ENCODE measurements at places on chromosomes 13 and 19. TPM values are rescaled to one million over a fixed set of nuclear protein-coding genes. Genes with fewer than 3 reads are reported as not detected.
A peak's percentile ranks its signal among the peaks of the same experiment; 100 is the strongest.

- H3K4me1 ChIP-seq, result peaks cover 26% of the 10 kb centered on the region
- H3K4me3 ChIP-seq, result no peak overlapping the region
- peaks cover 7% of the 10 kb centered on the region for H3K36me3 ChIP-seq
Observed at GRCh38 chr19:50475101-50475568, 1.2 kb upstream of the EMC10 start.

DNA sequence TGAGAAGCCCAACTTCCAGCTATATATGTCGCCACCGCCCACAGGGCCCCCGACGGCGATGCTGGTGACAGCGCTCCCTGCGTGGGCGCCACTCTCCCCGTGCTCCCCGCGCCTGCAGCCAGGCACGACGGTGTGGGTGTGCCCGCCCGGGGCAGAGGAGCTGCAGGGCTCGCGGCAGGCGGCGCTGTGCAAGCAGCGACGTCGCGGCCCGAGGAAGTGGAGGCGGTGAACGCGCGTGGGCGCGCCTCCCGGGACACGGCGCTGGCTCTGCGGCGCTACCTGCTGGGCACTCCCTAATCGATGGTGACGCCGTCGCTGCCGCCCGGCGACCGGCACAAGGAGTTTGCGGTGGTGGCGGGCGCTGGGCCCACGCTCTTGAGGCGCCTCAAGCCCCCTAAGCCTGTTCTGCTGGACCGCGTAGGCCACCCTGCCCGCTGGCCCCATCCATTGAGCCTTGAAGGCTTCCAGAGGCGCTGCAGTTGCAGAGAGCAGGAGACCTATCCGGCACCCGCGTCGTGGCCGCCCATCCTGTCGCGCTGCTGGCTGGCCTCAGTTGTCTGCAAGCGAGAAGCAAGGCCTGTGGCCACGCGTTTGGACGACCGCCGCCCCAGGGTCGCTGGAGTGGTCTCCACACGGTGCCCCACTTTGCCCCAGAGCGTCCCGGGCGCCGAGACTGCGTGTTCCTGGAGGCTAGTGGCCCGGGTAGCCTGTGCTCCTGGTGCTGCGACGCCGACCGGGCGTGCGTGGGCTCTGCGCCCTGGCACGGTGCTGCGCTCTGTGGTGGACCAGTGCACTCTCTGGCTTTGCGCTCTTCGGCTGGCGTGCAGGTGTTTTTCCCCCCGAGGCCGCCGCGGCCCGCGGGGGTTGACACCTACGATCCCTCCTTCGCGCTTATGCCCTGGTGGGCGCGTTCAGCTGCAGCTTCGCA is 23.1 kb downstream of the LRFN3 start:
- H3K4me1 ChIP-seq, result peaks cover 45% of the 10 kb centered on the region
- H3K4me3 ChIP-seq, result peak overlapping the region; percentile 36
- DNase-seq, result peak; percentile 88
- no peaks in the 10 kb centered on the region for H3K36me3 ChIP-seq
- H3K27me3 ChIP-seq, result no peaks in the 10 kb centered on the region

The CGB8 gene
- total RNA-seq, result not detected

- no peak overlapping the region for H3K27ac ChIP-seq
- peaks cover 10% of the 10 kb centered on the region for H3K27me3 ChIP-seq
- H3K36me3 ChIP-seq, result no peaks in the 10 kb centered on the region
- no peak overlapping the region for H3K4me3 ChIP-seq
Observed at GRCh38 chr19:54551950-54552912, 21.4 kb upstream of the LILRA2 start.

The GJB6 gene
- 7.3 TPM for total RNA-seq

The INSR gene
- total RNA-seq, result 1.2 TPM

DNA sequence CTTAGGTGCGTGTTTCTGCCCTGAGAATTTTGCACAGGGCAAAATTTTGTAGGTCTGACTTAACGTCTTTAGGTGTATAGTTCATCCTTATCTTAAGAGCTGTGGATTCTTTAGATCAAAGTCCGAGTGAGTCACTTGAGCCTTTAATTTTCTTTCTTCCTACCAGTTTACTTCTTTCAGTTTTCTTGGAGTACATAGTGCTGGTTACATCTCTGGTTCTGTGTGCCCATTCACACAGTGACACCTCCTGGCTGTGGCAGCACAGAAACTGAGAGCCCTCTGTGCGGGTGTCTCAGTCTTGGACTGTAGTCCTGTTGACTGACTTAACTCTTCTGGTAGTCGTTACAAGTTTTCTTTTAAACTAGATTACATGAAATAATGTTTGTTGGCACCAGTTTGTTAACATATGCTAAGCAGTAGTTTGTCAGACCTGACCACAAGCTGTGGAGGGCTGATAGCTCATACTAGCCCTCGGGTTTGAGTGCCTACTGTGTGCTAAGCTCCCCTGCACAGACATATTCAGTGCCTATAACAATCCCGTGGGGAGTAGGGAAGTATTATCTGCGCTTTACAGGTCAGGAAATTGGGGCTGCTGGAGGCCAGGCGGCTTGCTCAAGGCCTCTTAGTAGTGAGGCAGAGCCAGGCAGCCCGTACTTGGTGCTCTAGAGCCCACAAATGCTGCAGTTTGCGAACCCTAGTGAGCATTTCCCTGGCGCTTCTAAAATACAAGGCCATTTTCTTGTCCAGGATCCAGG is 1.6 kb downstream of the GATAD2A start:
- peak overlapping the region; percentile 75 for H3K27ac ChIP-seq
- peak overlapping the region; percentile 85 for H3K4me3 ChIP-seq
- no peaks in the 10 kb centered on the region for H3K27me3 ChIP-seq
- DNase-seq, result peak; percentile 25
- peaks cover 60% of the 10 kb centered on the region for H3K4me1 ChIP-seq

GRCh38 chr13:99542788-99543406 is 41.6 kb downstream of the TM9SF2 start:
- DNase-seq, result peak; percentile 18
- H3K4me1 ChIP-seq, result peaks cover 42% of the 10 kb centered on the region
- H3K27ac ChIP-seq, result no peak overlapping the region
- peaks cover 13% of the 10 kb centered on the region for H3K36me3 ChIP-seq
- H3K4me3 ChIP-seq, result peak overlapping the region; percentile 41

- H3K4me3 ChIP-seq, result no peak overlapping the region
- H3K36me3 ChIP-seq, result no peaks in the 10 kb centered on the region
- H3K27me3 ChIP-seq, result no peaks in the 10 kb centered on the region
- no peak overlapping the region for H3K27ac ChIP-seq
- no peaks in the 10 kb centered on the region for H3K4me1 ChIP-seq
Observed at GRCh38 chr13:79533781-79534400, 52.9 kb downstream of the NDFIP2 start.

DNA sequence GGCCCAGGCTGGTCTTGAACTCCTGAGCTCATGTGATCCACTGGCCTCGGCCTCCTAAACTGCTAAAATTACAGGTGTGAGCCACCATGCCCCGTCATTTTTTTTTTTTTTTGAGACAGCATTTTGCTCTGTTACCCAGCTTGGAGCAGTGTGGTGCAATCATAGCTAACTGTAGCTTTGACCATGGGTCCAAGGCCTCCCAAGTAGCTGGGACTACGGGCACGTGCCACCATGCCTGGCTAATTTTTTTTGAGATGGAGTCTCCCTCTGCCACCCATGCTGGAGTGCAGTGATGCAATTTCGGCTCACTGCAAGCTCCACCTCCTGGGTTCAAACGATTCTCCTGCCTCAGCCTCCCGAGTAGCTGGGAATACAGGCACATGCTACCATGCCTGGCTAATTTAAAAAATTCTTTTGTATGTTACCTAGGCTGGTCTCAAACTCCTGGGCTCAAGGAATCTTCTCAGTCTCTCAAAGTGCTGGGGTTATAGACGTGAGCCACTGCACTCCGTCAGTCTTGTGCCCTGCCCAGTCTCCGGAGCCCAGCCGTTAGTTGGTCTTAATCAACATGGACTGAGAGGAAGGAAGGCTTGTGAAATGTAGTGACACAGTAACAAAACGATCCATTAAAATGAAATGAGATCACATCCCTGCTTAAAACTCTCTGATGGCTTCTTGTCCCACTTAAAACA is 1.4 kb upstream of the LRG1 start:
- no peaks in the 10 kb centered on the region for H3K27me3 ChIP-seq
- no peak overlapping the region for H3K4me3 ChIP-seq
- no peaks in the 10 kb centered on the region for H3K36me3 ChIP-seq
- H3K27ac ChIP-seq, result no peak overlapping the region

DNA sequence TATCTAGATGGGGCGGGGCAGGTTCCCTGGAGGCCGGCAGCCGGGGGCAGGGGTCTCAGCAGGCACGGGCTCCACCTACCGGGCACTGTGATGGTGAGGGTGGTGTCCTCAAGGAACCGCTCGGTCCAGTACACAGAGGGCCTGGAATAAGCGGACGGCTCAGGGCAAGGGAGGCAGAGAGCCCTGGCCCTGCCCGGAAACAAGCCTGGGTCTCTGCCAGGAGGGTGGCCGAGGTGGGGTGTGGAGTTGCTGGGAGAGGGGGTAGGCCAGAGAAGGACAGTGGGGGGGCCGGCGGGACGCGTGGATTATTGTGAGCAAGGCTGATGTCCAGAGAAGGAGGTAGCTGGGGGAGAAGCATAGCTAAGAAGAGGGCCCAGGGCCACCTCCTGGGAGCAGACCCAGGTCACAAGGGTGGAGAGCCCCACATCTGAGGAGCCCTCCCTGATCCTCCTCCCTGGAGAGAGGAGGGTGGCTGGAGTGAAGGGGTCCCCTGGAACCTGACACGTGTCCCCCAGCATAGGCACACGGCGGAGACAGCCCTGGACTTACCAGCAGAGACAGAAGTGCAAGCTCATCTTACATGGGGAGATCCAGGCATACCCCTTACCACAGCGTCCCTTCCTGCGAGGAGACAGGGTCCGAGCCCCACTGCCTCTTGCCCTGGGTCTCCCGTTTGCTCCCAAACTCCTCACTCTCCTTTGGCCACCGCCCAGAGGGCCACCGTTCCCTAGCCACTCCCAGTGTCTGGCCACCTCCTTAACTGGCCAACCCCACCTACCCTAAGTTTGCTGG is 29.0 kb upstream of the MIER2 start:
- DNase-seq, result no peak
- H3K4me1 ChIP-seq, result no peaks in the 10 kb centered on the region
- H3K27ac ChIP-seq, result no peak overlapping the region
- no peaks in the 10 kb centered on the region for H3K36me3 ChIP-seq
- peaks cover 3% of the 10 kb centered on the region for H3K27me3 ChIP-seq
- no peak overlapping the region for H3K4me3 ChIP-seq

- peaks cover 5% of the 10 kb centered on the region for H3K4me1 ChIP-seq
- no peaks in the 10 kb centered on the region for H3K27me3 ChIP-seq
- no peak overlapping the region for H3K4me3 ChIP-seq
- no peak overlapping the region for H3K27ac ChIP-seq
- no peak for DNase-seq
Observed at GRCh38 chr13:43122791-43123190, 99.4 kb downstream of the DNAJC15 start.

- H3K36me3 ChIP-seq, result no peaks in the 10 kb centered on the region
- H3K4me1 ChIP-seq, result peaks cover 9% of the 10 kb centered on the region
- H3K27me3 ChIP-seq, result peaks cover 4% of the 10 kb centered on the region
- no peak overlapping the region for H3K4me3 ChIP-seq
- H3K27ac ChIP-seq, result no peak overlapping the region
Observed at GRCh38 chr13:99907038-99907437, 64.5 kb downstream of the ZIC5 start.

The KLK12 gene
- not detected for total RNA-seq

GRCh38 chr19:42436006-42436405 is 6.7 kb downstream of the CXCL17 start:
- H3K4me3 ChIP-seq, result no peak overlapping the region
- no peak for DNase-seq
- H3K36me3 ChIP-seq, result no peaks in the 10 kb centered on the region
- no peak overlapping the region for H3K27ac ChIP-seq
- peaks cover 9% of the 10 kb centered on the region for H3K4me1 ChIP-seq
- no peaks in the 10 kb centered on the region for H3K27me3 ChIP-seq

GRCh38 chr13:49214917-49215376 is 5.2 kb upstream of the MLNR start:
- no peak overlapping the region for H3K4me3 ChIP-seq
- no peak for DNase-seq
- no peaks in the 10 kb centered on the region for H3K36me3 ChIP-seq
- H3K4me1 ChIP-seq, result peaks cover 9% of the 10 kb centered on the region

The MUC16 gene
- total RNA-seq, result 0.02 TPM

DNA sequence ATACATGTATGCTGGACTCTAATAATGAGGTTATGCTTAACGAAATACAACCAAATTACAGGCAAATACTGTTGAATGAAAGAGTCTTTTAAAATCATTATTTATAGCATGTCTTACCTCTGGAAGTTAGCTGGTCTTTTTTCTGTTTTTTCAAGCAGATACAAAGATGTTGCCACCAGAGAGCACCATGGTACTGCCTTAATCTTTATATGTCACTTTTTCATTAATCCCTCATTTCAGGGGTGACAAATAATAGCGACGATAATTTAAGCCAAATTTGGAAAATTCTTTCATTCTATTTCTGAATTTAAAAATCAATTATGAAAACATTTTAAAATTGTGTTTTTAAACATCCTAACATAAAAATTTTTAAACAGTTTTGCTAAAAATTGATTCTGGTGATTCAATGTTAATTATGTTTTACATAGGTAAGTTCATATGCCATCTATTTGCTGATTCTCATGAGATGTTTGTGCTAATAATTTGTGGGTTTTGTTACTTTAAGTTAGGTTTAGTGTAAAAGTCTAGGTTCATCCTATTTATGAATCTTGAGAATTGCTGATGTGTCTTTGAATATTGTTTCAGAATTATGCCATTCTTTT is 379.3 kb upstream of the SGCG start:
- H3K27ac ChIP-seq, result no peak overlapping the region
- DNase-seq, result no peak
- H3K4me3 ChIP-seq, result no peak overlapping the region
- H3K36me3 ChIP-seq, result no peaks in the 10 kb centered on the region
- H3K27me3 ChIP-seq, result no peaks in the 10 kb centered on the region

DNA sequence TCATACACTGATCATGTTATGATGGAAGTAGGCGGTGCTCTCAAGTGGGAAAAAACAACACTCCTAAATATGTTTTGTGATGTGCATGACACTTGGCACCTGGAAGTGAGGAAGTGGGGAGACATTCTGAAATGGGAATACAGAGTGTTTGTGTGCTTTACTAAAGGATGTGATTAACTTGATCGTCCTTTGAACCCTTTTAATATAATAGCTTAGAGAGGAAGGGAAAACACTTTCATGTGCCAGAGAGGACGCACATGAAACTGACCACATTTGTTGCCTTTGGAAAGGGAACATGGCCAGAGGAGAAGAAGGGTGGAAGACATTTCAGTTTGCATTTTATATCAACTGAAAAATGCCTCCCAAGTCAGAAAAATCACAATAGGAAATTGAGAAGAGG is 31.4 kb downstream of the SMAD9 start:
- no peaks in the 10 kb centered on the region for H3K4me1 ChIP-seq
- no peak overlapping the region for H3K4me3 ChIP-seq
- H3K27ac ChIP-seq, result no peak overlapping the region
- DNase-seq, result no peak
- H3K27me3 ChIP-seq, result no peaks in the 10 kb centered on the region
- H3K36me3 ChIP-seq, result no peaks in the 10 kb centered on the region

The PABPC3 gene
- 0.72 TPM for total RNA-seq

GRCh38 chr13:36454987-36455386 is 22.7 kb downstream of the CCNA1 start:
- H3K27me3 ChIP-seq, result no peaks in the 10 kb centered on the region
- H3K4me3 ChIP-seq, result no peak overlapping the region
- no peak for DNase-seq

- no peaks in the 10 kb centered on the region for H3K4me1 ChIP-seq
- no peak overlapping the region for H3K4me3 ChIP-seq
- no peak overlapping the region for H3K27ac ChIP-seq
- H3K27me3 ChIP-seq, result no peaks in the 10 kb centered on the region
- no peak for DNase-seq
- H3K36me3 ChIP-seq, result no peaks in the 10 kb centered on the region
Observed at GRCh38 chr19:38155453-38155852, 68.6 kb downstream of the DPF1 start.

The DHX34 gene
- 24.5 TPM for total RNA-seq

The ZNF558 gene
- 25.2 TPM for total RNA-seq

The ZNF543 gene
- 9.3 TPM for total RNA-seq
